ENCODE measurements at places on chromosomes 2 and 18.

- H3K4me1 ChIP-seq, result peaks cover 4% of the 10 kb centered on the region
- H3K36me3 ChIP-seq, result no peaks in the 10 kb centered on the region
- H3K27me3 ChIP-seq, result peaks cover 3% of the 10 kb centered on the region
- H3K27ac ChIP-seq, result no peak overlapping the region
Observed at GRCh38 chr2:219475697-219476651, 22.7 kb upstream of the GMPPA start.

GRCh38 chr2:27485496-27485895 is 4.0 kb downstream of the IFT172 start:
- H3K27ac ChIP-seq, result no peak overlapping the region
- H3K4me1 ChIP-seq, result peaks cover 18% of the 10 kb centered on the region

- H3K4me3 ChIP-seq, result no peak overlapping the region
- no peaks in the 10 kb centered on the region for H3K27me3 ChIP-seq
- peaks cover 38% of the 10 kb centered on the region for H3K4me1 ChIP-seq
- peaks cover 2% of the 10 kb centered on the region for H3K36me3 ChIP-seq
- no peak overlapping the region for H3K27ac ChIP-seq
- no peak for DNase-seq
Observed at GRCh38 chr2:38370664-38371063, 6.4 kb downstream of the ATL2 start.

GRCh38 chr2:234671716-234672115 is 174.8 kb upstream of the ARL4C start:
- no peak overlapping the region for H3K27ac ChIP-seq
- H3K4me3 ChIP-seq, result no peak overlapping the region
- H3K4me1 ChIP-seq, result no peaks in the 10 kb centered on the region
- no peaks in the 10 kb centered on the region for H3K36me3 ChIP-seq

DNA sequence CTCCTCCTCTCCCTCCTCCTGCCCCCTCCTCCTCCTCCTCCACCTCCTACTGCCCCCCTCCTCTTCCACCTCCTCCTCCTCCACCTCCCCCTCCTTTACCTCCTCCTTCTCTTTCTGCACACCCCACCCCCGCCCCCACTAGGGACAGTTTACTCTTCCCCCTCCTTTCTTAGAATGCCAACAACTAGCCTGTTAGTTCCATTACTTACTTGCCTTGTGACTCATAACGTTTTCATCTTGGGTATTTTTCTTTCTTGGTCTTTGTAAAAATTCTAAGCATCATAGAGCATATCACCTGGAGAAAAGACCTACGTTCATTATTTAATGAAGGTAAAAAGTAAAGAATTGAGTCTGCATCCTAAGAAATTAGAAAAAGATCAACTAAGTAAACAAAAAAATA is 165.3 kb downstream of the NEDD4L start:
- no peak for DNase-seq
- peaks cover 7% of the 10 kb centered on the region for H3K27me3 ChIP-seq
- no peak overlapping the region for H3K27ac ChIP-seq

- H3K27ac ChIP-seq, result no peak overlapping the region
- no peak overlapping the region for H3K4me3 ChIP-seq
- no peak for DNase-seq
- H3K4me1 ChIP-seq, result no peaks in the 10 kb centered on the region
- H3K36me3 ChIP-seq, result no peaks in the 10 kb centered on the region
Observed at GRCh38 chr18:33022370-33022769, 249.5 kb upstream of the KLHL14 start.

GRCh38 chr2:172813314-172813888 is 77.8 kb downstream of the RAPGEF4 start:
- no peak overlapping the region for H3K27ac ChIP-seq
- DNase-seq, result no peak
- no peaks in the 10 kb centered on the region for H3K36me3 ChIP-seq
- no peaks in the 10 kb centered on the region for H3K4me1 ChIP-seq
- H3K4me3 ChIP-seq, result no peak overlapping the region

DNA sequence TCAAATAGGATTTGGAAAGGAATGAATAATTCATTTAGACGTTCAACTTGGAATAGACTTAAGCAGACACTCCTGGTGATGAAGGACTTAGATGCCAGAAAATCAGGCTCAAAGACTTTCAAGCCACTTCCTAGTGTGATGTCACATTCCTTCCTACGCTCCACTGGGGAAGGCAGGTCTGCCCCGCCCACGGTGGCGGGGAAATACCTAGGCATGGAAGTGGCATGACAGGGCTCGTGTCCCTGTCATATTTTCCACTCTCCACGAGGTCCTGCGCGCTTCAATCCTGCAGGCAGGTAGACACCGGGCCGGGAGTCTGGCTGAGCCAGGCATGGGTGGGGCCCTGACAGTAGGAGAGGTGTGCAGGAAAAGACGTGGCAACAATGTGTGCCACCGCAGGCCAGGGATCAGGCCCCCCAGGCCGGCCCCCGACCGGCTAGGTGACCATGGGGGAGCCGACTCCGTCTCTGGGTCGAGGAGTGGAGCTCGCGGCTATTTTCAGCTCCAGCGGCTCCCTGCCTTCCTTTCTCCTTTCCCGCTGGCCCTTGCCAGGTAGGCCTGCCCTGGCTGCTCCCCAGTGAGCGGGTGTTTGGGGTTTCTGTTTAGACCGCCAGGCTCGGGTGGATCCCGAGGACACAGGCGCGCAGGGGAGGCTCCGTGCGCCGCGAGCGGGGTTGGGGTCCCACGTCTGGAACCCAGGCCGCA is at the start of gene IL1RL2:
Gene IL1RL2 (plus strand): TSS at position 233 of the 705 bp plus-strand sequence. CDS start 845 bp downstream, outside the sequence.
- H3K4me1 ChIP-seq, result peaks cover 19% of the 10 kb centered on the region
- H3K4me3 ChIP-seq, result peak within 1 kb of the TSS; percentile 81
- DNase-seq, result peak; percentile 63
- peaks cover 10% of the 10 kb centered on the region for H3K27me3 ChIP-seq
- peak within 1 kb of the TSS; percentile 83 for H3K27ac ChIP-seq
- peaks cover 4% of the 10 kb centered on the region for H3K36me3 ChIP-seq

GRCh38 chr18:3623769-3624545 is 174.0 kb downstream of the TGIF1 start:
- no peaks in the 10 kb centered on the region for H3K27me3 ChIP-seq
- DNase-seq, result peak; percentile 64
- H3K27ac ChIP-seq, result peak overlapping the region; percentile 88
- no peaks in the 10 kb centered on the region for H3K36me3 ChIP-seq

DNA sequence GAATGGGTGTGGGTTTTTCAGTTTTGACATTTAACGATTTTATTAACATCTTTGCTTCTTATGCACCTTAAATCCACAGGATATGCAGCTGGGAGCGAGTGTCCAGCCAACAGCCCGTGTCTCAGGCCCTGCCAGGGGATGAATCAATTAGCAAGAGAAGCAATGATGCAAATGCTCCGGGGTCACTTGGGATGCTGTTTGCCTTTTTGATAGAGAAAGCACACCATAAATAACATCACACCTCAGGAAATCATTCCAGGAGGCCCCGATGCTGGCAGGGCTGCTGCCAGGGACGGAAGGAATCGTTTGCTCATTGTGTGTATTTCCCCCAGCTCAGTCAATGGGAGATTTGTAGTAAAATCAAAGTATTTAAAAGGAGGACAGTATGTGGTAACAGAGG is 394.0 kb upstream of the HNRNPA3 start:
- no peaks in the 10 kb centered on the region for H3K36me3 ChIP-seq
- peaks cover 3% of the 10 kb centered on the region for H3K27me3 ChIP-seq
- no peaks in the 10 kb centered on the region for H3K4me1 ChIP-seq
- DNase-seq, result no peak

DNA sequence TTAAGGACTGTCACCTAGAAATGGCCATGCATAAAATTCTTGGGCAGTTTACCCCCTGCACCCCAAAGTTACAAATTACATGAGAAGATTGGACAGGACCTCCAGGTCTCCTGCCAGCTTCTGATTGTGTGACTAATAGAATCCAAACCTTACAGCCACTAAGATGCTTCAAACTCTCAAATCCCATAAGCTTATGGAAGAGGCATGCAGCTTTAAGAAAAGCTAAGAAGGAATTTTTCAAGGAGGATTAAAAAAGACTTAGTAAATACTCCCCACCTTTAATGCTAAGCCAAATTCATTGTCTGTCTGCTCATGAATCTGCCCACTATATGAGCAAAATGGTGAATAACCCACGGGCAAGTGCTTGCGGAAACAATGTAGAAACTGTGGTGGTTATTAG is 86.3 kb downstream of the MAIP1 start:
- no peak overlapping the region for H3K27ac ChIP-seq
- H3K27me3 ChIP-seq, result peaks cover 7% of the 10 kb centered on the region
- H3K36me3 ChIP-seq, result no peaks in the 10 kb centered on the region
- DNase-seq, result no peak

- peaks cover 2% of the 10 kb centered on the region for H3K36me3 ChIP-seq
- no peaks in the 10 kb centered on the region for H3K4me1 ChIP-seq
- H3K27ac ChIP-seq, result no peak overlapping the region
- DNase-seq, result no peak
Observed at GRCh38 chr18:8765783-8766463, 60.6 kb downstream of the MTCL1 start.

- H3K27ac ChIP-seq, result no peak overlapping the region
- H3K4me3 ChIP-seq, result no peak overlapping the region
- no peak for DNase-seq
- H3K4me1 ChIP-seq, result no peaks in the 10 kb centered on the region
Observed at GRCh38 chr18:46748466-46748865, 8.4 kb downstream of the ST8SIA5 start.

DNA sequence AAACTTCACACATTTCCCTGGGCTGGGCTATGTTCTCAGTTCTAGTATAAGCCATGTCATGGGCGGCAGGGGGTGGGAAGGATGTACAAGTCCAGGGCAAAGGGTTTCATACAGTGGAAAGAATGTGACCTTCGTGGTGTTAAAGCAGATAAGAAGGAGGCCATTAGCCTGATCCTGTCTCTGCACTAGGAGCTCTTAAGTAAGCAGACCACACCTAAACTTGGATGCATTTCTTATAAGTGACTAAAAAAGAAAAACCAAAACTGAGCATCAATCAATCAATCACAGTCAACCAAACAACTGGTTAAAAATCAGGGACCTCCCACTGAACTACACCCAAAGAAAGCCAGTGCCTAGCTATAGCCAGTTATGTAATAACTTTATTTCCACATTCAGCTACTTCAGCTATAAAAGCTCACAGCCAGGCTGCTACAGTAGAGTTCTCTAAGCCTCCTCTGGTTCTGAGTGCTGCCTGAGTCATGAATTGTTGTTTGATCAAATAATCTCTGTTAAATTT is 46.8 kb upstream of the RIOK3 start:
- DNase-seq, result no peak
- H3K36me3 ChIP-seq, result peaks cover 4% of the 10 kb centered on the region
- no peaks in the 10 kb centered on the region for H3K27me3 ChIP-seq
- H3K4me3 ChIP-seq, result no peak overlapping the region

- no peak for DNase-seq
- H3K4me3 ChIP-seq, result no peak overlapping the region
- no peaks in the 10 kb centered on the region for H3K36me3 ChIP-seq
- H3K4me1 ChIP-seq, result no peaks in the 10 kb centered on the region
- H3K27me3 ChIP-seq, result peaks cover 8% of the 10 kb centered on the region
Observed at GRCh38 chr18:50679656-50680055, 119.8 kb downstream of the MAPK4 start.

DNA sequence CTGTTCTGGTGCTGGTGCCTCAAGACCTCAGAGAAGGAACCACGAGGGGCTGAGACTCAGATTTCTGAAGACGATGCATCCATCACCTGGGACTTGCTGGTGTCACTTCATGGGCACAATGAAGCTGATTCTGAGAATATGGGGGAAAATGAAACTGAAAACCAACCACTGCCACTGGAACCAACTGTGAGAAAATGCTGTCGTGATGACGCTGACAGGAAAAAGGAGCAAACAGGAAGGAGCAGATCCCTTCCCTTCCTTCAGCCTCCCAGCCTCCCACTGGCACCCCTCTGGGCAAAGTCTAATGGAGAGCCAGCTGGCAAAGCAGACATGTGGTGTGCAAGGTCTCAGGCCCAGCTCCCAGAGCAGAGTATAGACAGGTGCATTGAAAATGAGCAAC is 109.7 kb downstream of the FOXI3 start:
- no peak overlapping the region for H3K4me3 ChIP-seq
- no peak overlapping the region for H3K27ac ChIP-seq
- H3K27me3 ChIP-seq, result peaks cover under 1% of the 10 kb centered on the region
- DNase-seq, result no peak

GRCh38 chr2:18519914-18520450 is 40.5 kb downstream of the RDH14 start:
- H3K4me1 ChIP-seq, result no peaks in the 10 kb centered on the region
- no peak overlapping the region for H3K4me3 ChIP-seq
- H3K27ac ChIP-seq, result no peak overlapping the region
- H3K27me3 ChIP-seq, result peaks cover 22% of the 10 kb centered on the region

GRCh38 chr2:74515271-74515980 is 1.2 kb downstream of the TLX2 start:
- peak overlapping the region; percentile 62 for H3K4me3 ChIP-seq
- peaks cover 2% of the 10 kb centered on the region for H3K36me3 ChIP-seq
- H3K27ac ChIP-seq, result no peak overlapping the region
- no peak for DNase-seq
- peaks cover 29% of the 10 kb centered on the region for H3K4me1 ChIP-seq

- H3K4me3 ChIP-seq, result no peak overlapping the region
- no peaks in the 10 kb centered on the region for H3K27me3 ChIP-seq
- no peaks in the 10 kb centered on the region for H3K36me3 ChIP-seq
- H3K4me1 ChIP-seq, result no peaks in the 10 kb centered on the region
- no peak overlapping the region for H3K27ac ChIP-seq
Observed at GRCh38 chr2:180306346-180306745, 299.2 kb upstream of the CWC22 start.

DNA sequence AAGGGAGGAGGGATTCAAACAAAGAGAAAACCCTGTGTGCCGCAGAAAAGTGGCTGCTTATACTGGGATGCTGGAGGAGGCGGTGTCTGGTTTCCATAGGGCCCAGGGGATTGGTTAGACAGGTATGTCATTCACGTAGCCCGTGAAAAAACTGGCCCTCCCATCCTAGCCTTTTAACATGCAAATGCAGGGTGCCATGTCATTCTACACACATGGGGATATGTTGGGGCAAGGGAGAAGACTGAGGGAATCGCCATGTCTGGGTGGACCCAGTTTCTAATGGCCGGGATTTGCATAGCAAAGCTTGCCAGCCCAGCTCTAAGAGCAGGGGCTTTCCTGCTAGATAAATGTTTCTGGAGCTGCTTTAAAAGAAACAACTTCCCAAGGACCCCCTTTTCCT is 8.2 kb upstream of the RNU2-63P start:
- no peak overlapping the region for H3K4me3 ChIP-seq
- H3K27me3 ChIP-seq, result no peaks in the 10 kb centered on the region
- DNase-seq, result no peak
- H3K4me1 ChIP-seq, result peaks cover 2% of the 10 kb centered on the region

GRCh38 chr2:18124116-18124835 is 245.8 kb downstream of the KCNS3 start:
- no peak overlapping the region for H3K4me3 ChIP-seq
- H3K27ac ChIP-seq, result no peak overlapping the region
- DNase-seq, result no peak

Data from activated CD4-positive, alpha-beta memory T cell treated with anti-CD3 and anti-CD28 coated beads for 36 hours (primary cell).